ENCODE measurements at places on chromosomes 3 and 15. TPM values are rescaled to one million over a fixed set of nuclear protein-coding genes. Genes with fewer than 3 reads are reported as not detected.

- peaks cover 19% of the 10 kb centered on the region for H3K27me3 ChIP-seq
- H3K27ac ChIP-seq = no peak overlapping the region
- H3K4me1 ChIP-seq = peaks cover 4% of the 10 kb centered on the region
- H3K4me3 ChIP-seq = no peak overlapping the region
- no peaks in the 10 kb centered on the region for H3K36me3 ChIP-seq
- DNase-seq = no peak
Measured at GRCh38 chr3:174439331-174440252, 419.5 kb upstream of the NAALADL2 start.

Gene DZIP1L
- not detected for total RNA-seq

GRCh38 chr15:59376733-59377132 is 4.1 kb upstream of the MYO1E start:
- H3K27ac ChIP-seq = no peak overlapping the region
- peaks cover 22% of the 10 kb centered on the region for H3K27me3 ChIP-seq
- H3K4me3 ChIP-seq = no peak overlapping the region
- peaks cover 10% of the 10 kb centered on the region for H3K4me1 ChIP-seq
- no peaks in the 10 kb centered on the region for H3K36me3 ChIP-seq
- DNase-seq = no peak

Gene SUSD5
- total RNA-seq = not detected

Gene SPATA12
- not detected for total RNA-seq

Gene ARL14
- total RNA-seq = not detected

DNA sequence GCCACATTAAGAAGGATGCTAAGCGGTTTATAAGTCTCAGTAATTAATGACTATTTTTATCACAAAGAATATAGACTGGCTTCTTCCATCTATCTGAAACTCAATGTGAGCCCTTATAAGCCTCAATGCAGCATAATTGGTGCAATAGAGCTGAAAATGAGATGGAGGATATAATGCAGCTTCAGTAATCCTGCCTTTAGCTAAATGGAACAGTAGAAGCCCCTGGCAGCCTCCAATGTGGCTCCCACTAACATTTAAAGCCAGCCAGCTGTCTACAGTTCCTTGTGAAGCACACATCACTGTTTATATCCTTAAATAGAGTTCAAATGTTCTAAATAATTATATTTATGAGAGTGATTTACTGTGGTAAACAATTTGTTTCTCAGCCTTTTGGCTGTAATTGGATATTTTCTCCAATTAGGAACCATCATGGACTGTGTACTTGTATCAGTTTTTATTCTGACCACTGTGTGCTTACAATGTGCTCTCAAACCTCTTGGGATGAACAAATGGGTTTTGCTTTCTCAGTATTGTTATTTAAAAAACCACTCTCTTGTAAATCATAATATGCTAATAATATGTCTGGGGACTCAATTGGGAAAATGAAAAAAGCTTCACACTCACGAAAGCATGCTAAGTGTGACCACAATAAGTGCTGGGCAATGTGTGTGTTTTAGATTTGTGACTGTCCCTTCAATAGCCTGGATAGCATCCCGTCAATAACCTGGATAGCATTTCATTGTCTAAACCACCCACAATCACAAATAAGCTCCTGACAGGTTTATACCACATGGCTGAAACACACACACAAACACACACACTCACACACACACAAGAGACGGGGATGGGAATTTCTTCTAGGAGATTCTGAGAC is 366.6 kb downstream of the GBE1 start:
- no peak for DNase-seq
- H3K27me3 ChIP-seq = no peaks in the 10 kb centered on the region
- H3K36me3 ChIP-seq = no peaks in the 10 kb centered on the region
- H3K27ac ChIP-seq = no peak overlapping the region
- no peaks in the 10 kb centered on the region for H3K4me1 ChIP-seq
- no peak overlapping the region for H3K4me3 ChIP-seq

- H3K27me3 ChIP-seq = no peaks in the 10 kb centered on the region
- no peak for DNase-seq
- H3K4me1 ChIP-seq = peaks cover 10% of the 10 kb centered on the region
- no peaks in the 10 kb centered on the region for H3K36me3 ChIP-seq
Measured at GRCh38 chr15:51757450-51757849, 6.1 kb downstream of the TMOD2 start.

DNA sequence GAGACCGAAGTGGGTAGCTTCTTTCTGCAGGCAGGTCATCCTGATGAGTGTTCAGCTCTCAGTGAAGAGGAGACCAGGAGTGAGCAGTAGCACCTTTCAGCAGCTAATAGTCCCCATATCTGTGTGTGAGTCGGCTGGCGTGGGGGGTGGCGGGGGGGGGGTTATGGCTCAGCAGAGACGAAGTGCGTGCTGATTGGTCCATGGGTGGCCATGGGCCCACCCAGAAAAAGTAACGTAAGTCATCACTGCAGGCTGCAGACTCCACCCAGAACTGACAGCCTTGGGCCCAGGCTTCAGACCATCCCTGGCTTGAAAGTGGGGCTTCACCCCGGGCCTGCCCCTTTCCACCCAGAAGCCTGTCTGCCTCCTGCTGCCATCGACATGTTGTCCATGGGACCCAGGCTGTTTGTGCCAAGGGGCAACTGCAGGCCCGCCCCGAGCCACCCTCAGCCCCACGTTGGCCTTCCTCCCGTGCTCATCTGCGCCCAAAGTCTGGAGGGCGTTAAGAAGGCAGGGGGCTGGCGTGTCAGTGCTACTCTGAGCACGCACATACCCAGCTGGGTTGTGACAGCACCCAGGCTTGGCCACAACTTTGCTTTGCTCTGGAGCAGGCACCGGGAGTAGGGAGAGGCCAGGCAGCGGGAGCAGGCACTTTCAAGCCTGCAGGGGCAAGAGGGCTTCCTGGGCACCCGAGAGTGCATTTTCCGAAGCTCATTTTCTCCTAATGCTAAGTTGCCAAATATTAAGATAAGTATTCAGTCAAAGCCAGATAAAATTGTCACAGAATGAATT is 511.7 kb upstream of the CDIN1 start:
- no peak overlapping the region for H3K4me3 ChIP-seq
- no peak for DNase-seq

DNA sequence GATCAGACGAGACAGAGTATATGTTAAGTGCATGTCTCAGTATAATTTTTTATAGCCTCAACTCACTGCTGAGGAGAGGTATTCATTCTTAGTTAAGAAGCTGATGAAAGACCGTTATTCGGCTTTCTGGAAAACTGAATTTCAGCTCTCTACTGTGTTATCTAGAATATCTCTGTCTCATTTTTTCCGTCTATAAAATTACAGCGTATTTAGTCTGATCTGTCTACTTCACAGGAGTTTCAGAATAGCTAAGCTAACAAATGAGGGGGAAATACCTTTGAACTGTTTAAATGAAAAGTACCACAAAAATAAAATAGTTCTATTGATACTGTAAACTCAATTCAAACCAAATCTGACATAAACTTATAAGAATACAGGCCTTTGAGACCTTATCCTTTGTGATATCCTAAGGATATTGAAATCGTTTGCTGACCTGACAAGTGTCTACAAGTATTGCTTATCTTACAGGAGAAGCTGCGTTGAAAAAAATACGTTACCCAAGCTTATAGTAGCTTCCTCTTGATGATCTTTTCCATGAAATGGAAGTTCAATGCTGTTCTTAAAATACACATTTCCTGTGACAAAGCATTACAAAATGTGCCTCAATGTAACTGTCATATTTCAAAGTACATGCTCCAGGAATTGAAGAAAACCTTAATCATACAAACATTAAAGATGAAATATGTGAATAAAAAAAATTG is 104.6 kb downstream of the IL1RAP start:
- no peaks in the 10 kb centered on the region for H3K27me3 ChIP-seq
- H3K27ac ChIP-seq = peak overlapping the region; percentile 96
- DNase-seq = no peak

- no peaks in the 10 kb centered on the region for H3K27me3 ChIP-seq
- no peak overlapping the region for H3K4me3 ChIP-seq
- H3K4me1 ChIP-seq = no peaks in the 10 kb centered on the region
- H3K36me3 ChIP-seq = no peaks in the 10 kb centered on the region
- no peak for DNase-seq
Measured at GRCh38 chr15:49918121-49918520, 200.9 kb downstream of the ATP8B4 start.

- H3K27me3 ChIP-seq = no peaks in the 10 kb centered on the region
- no peak for DNase-seq
- H3K4me1 ChIP-seq = peaks cover 22% of the 10 kb centered on the region
- no peaks in the 10 kb centered on the region for H3K36me3 ChIP-seq
Measured at GRCh38 chr3:61522626-61523025, 38.7 kb upstream of the PTPRG start.

Gene PLXND1
- total RNA-seq = 7.2 TPM

Gene CATSPER2
- total RNA-seq = 5.5 TPM

DNA sequence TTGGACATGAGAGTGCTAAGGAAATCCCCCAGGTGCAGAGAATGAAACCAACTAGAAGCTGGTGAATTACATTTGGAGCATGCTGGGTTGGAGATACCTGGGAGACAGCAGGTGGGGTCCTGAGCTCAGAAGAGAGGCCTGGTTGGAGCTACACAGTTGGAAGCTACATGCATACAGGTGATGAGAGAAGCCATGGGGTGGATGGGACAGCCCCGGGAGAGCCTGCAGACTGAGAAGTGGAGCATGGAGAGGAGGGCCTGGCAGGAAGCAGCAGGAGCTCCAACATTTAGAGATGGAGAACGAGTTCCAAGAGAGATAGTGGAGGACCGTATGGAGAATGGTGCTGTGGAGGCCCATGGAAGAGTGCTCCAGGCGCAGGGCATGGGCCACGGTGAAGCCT is 10.2 kb downstream of the PAQR5 start:
- no peak for DNase-seq
- no peak overlapping the region for H3K27ac ChIP-seq
- no peaks in the 10 kb centered on the region for H3K36me3 ChIP-seq
- peaks cover 13% of the 10 kb centered on the region for H3K27me3 ChIP-seq
- no peak overlapping the region for H3K4me3 ChIP-seq
- H3K4me1 ChIP-seq = no peaks in the 10 kb centered on the region

GRCh38 chr3:190608850-190609589 is 95.1 kb downstream of the IL1RAP start:
- DNase-seq = no peak
- no peaks in the 10 kb centered on the region for H3K4me1 ChIP-seq
- H3K4me3 ChIP-seq = no peak overlapping the region
- no peak overlapping the region for H3K27ac ChIP-seq

Gene ST8SIA2
- not detected for total RNA-seq

DNA sequence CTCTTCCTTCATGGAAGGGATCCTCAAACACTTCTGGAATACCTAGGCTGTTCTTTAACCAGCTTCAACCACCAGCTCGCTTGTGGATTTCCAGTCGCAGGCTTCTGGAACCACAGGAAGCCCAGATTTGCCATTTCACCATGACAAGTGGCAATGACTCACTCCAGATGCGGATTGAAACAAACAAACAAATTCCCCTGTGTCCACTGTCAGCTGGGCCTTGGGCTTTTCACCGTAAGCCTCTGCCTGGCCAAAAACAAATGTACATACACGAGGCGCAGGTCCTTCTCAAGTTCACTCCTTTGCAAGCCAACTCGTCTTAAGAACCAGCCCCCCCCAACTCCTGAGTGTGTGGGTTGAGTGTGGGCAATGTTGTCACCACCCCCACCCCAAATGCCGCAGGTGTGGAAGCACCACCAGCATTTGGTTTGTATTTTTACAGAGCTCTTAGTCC is 8.8 kb downstream of the BCL6 start:
- peak; percentile 43 for DNase-seq
- H3K4me3 ChIP-seq = peak overlapping the region; percentile 90
- H3K4me1 ChIP-seq = peaks cover 35% of the 10 kb centered on the region

Gene THBS1
- total RNA-seq = 0.93 TPM

- H3K4me3 ChIP-seq = no peak overlapping the region
- no peak overlapping the region for H3K27ac ChIP-seq
- H3K4me1 ChIP-seq = no peaks in the 10 kb centered on the region
Measured at GRCh38 chr3:53234130-53234840, 21.5 kb downstream of the TKT start.

Measured in activated CD4-positive, alpha-beta memory T cell treated with anti-CD3 and anti-CD28 coated beads for 36 hours (primary cell).